HuH-7.5 (cell line): ENCODE measurements at places on chromosomes 12 and 14.

DNA sequence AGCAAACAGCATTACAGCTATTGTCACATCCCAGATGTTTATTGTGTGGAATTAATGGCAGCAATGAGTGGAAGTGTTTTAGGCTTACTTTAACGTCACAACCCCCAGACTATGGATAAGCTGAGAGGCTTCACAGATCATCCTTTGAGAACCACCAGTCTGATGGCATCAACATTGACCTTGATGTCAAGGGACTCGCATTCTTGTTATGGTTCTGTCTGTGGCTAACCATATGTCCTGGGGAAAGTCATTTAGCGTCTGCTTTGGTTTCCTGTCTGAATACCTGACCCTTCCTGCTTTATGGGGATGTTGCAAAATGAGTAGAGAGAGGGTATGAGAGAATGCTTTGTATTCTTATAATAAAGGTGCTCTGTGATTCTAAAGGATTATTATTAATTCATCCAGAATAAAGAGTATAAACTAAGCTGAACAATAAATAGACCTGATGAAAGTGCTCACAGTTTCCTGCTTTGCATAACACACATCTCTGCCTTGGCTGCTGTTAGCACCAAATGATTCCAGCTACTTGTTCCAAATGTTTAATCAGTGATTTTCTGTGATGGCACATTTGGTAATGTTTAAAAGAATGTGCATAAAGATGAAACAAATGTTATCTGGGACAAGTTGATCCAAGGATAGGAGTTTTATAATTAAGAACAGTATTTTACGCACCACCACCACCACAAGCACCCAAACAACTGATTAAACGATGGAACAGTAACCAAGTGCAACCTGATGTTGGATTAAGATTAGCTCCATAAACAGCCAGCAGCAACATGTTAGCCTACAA lies 116.9 kb upstream of the LRIG3 start:
- DNase-seq = no peak

- DNase-seq = no peak
Measured at GRCh38 chr12:127640181-127640886, 626.6 kb upstream of the TMEM132C start.

- no peak for DNase-seq
Measured at GRCh38 chr14:23385642-23386265, 8.9 kb downstream of the CMTM5 start.

- DNase-seq = no peak
Measured at GRCh38 chr12:69966409-69966808, 141.4 kb downstream of the MYRFL start.

- DNase-seq = no peak
Measured at GRCh38 chr12:8960176-8960575, 10.7 kb upstream of the M6PR start.
